Stimulated activated CD4-positive, alpha-beta T cell treated with anti-CD3 and anti-CD28 coated beads, Interleukin-12 subunit alpha, Interleukin-12 subunit beta, amount 100 ng/mL, for 48 hours (primary cell): ENCODE measurements at places on chromosomes 2 and 18.

GRCh38 chr18:811182-811891 lies 705 bp downstream of the YES1 start:
- no peak for DNase-seq

DNA sequence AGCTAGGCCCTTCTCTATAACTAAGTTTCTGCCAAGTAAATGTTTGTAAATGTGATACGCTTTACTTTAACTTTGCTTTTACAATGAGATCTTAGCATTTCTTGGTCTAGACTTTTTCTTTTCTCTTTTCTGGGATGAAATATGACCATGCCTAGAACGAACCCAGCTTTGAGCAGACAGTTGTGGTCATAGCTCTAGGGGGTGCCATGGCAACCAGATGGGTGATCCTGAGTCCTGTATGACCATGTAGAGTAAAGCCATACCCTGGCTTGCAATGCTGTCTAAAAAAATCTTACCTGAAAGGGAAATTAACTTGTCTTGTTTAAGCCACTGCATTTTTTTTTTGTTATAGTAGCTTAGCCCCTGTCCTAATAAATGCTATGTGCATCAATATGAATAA lies 956.3 kb downstream of the SLC4A3 start:
- DNase-seq = no peak

- DNase-seq = no peak
Measured at GRCh38 chr2:23028106-23028505, 356.9 kb upstream of the KLHL29 start.

- no peak for DNase-seq
Measured at GRCh38 chr2:70888923-70889715, 46.6 kb upstream of the ATP6V1B1 start.

GRCh38 chr2:9793918-9794717 lies 49.2 kb upstream of the TAF1B start:
- DNase-seq = no peak

DNA sequence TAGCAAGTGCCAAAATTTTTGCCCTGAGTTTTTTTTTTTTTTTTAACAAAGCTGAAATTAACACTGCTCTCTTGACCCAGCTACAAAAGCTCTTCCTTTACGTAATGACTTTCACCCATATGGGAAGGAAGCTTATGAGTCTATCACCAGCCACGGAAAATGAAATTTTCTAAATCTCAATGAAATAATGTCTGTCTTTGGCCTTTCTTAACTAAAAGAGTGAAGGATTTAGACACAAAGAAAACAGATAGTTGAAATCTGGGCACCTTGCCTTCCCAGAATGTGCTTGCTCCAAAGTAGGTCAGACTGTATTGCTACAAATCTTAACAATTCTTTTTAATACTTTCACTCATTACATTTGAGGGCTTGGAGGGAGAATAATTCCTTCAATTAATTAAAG lies 180.8 kb upstream of the MGAT5 start:
- no peak for DNase-seq

DNA sequence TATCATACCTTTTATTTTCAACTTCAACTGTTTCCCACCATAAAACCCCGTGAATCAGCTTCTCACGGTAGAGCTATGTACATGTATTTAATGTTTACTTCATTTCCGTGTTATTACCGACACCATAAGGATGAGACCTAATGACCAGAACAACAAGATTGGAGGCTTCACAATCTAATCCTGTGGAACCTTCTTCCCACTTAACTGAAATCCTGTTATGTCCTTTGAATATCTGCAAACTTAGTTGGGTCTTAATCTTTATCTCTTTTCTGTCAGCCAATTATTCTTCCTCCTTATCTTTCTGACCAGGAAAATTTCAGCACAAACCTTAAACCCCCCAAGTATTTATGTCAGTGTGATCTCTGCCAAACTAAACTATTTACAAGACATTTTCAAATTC lies 214.4 kb downstream of the TMX3 start:
- DNase-seq = no peak

DNA sequence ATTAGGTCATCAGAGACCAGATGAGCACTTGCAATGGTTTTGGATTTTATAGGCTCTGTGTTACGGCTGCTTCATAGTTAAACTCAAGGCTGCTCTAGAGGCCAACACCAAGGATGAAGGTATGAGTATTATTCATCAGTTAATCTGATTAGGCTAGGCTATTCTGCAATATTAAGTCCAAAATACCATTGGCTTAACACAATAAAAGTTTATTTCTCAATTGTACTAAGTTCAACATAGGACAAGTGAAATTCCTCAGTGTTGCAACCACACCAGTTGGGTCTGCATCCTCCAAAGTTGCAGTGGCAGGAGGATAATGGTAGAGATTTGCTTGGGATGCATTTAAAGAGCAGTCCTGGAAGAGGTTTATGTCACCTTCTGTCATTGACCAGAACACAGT lies 538.3 kb upstream of the CDH2 start:
- no peak for DNase-seq

DNA sequence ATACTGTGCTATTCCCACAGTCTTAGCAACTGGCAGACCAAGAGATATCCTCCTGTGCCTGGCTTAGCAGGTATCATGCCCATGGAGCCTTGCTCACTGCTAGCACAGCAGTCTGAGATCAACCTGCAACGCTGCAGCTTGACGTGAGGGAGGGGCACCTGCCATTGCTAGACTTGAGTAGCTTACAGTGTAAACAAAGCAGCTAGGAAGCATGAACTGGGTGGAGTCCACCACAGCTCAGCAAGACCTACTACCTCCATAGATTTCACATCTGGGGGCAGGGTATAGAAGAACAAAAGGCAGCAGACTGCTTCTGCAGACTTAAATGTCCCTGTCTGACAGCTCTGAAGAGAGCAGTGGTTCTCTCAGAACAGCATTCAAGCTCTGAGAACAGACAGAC lies 74.8 kb downstream of the AKAIN1 start:
- DNase-seq = no peak

GRCh38 chr2:216802516-216803215 lies 57.2 kb downstream of the TNP1 start:
- no peak for DNase-seq

- no peak for DNase-seq
Measured at GRCh38 chr18:12287131-12287681, 20.8 kb upstream of the TUBB6 start.

DNA sequence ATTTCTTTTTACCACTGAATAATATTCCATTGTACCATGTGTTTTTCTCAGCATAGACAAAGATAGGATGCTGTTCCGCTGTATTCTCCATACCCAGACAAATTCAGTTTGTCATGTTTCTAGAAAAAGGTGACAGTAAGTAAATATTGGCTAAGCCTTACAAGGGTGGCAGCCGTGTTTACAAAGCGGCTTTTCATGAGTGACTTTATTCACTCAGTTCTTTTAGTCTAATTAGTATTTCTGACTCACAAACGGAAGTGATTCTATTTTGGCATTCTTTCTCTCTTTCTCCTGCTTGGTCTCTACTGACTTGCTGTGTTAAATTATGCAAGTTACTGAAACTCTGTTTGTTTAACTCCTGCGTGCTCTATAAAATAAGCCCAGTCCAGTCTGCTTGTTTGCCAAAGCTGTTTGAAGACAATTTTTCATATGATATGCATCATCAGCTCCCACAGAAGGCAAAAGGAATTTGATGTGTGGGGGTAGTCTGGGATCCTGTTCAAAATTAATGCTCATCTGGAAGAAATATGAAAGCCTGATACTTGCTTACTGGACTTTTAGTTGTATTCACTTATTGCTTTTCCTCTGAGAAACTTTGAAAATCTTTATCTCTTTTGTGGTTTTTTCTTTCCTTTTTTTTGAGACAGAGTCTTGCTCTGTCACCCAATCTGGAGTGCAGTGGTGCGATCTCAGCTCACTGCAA lies 2.3 kb upstream of the PLEKHH2 start:
- no peak for DNase-seq

GRCh38 chr2:192145496-192145895 lies 49.2 kb downstream of the TMEFF2 start:
- DNase-seq = no peak

GRCh38 chr2:201950606-201951005 lies 83.0 kb upstream of the FZD7 start:
- DNase-seq = no peak

DNA sequence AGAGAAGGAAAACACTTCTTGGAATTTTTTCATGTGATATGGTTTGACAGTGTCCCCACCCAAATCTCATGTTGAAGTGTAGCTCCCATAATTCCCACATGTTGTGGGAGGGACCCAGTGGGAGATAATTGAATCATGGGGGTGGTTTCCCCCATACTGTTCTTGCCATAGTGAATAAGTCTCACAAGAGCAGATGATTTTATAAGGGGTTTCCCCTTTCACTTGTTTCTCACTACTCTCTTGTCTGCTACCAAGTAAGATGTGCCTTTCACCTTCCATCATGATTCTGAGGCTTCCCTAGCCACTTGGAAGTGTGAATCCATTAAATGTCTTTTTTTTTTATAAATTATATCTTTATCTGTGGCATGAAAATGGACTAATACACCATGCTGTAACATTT lies 250.7 kb downstream of the LPIN1 start:
- DNase-seq = no peak

GRCh38 chr2:7847321-7847720 lies 834.5 kb upstream of the ID2 start:
- DNase-seq = no peak

DNA sequence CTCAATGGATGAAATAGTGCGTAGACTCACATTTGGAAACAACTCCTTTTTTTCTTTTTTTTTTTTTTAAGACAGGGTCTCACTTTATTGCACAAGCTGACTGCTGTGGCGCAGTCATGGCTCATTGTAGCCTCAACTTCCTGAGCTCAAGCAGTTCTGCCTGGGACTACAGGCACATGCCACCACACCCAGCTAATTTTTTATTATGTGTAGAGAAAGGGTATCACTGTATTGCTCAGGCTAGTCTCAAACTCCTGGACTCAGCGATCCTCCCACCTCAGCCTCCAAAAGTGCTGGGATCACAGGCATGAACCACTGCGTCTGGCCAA lies 17.4 kb downstream of the HAT1 start:
- no peak for DNase-seq

GRCh38 chr18:44786688-44787087 lies 106.0 kb downstream of the SETBP1 start:
- DNase-seq = no peak

DNA sequence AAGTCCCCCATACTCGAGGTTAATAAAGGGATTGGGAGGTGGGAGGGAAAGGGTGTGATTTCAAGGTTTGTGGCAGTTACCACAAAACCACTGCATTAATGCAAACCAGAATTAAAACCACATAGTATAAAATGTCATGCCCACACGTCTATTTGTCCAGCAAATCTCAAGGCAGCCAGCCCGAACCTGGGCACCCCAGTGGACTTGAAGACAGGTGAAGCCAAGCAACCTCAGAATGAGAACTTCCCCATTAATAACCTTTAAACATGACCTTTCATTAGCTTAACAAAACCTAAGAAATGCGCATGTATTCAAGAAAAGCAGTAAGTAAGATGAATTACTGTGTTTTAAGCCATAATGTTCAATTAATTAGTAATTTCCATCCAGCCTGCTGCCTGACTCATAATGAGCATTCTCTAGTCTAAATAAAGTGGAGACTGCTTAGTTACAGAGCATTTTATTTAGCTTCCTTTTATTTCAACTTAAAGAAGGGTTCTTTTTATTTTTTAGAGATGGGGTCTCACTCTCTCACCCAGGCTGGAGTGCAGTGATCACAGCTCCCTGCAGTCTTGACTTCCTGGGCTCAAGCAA lies 229.6 kb downstream of the FAM210A start:
- no peak for DNase-seq

- no peak for DNase-seq
Measured at GRCh38 chr2:98236935-98237334, 109.3 kb upstream of the CNGA3 start.

- no peak for DNase-seq
Measured at GRCh38 chr2:52074130-52074719, 1042.3 kb upstream of the NRXN1 start.
